ENCODE measurements at places on chromosomes 5 and 9.
A peak's percentile ranks its signal among the peaks of the same experiment; 100 is the strongest.

DNA sequence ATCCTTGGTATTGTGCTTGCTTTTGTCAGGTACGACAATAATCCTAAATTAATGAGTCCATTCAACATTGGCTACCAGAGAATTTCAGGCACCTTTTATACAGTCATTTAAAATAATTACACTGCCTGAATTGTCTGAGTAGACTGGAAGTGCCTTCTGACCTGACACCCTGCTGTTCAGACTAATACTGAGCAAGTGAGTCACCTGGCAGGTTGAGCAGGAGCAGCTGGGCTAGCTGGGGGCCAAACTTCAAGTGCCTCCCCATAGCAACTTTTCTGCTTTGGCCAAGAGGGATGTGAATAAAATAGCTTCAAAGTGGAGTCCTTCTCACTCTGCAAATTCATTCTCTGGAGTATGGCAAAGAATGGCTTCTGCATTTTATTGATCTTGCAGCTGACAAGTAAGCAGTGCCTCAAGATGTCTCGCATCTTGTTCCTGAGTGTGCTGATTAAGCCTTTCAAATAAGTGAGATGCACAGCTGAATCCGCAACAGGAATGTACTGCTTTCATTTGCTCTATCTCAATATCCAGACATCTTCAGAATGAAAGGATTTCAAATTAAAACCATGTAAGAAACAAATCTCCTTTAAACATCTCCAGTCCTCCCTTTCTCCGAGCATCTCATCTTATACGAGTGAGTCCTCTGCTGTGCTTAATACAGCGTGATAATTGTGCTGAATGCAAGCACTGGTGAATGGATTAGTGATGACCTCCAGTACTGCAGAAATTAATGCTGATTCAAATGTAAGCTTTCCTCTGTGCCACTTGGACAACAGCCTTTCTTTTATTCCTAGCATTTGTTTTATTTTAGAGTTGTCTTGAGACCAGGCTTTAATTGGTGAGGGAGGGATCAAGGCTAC lies 271.2 kb downstream of the EDIL3 start:
- DNase-seq, result no peak

GRCh38 chr9:16337322-16338029 lies 533.0 kb downstream of the BNC2 start:
- no peak for DNase-seq

GRCh38 chr5:128490761-128491160 lies 47.3 kb downstream of the FBN2 start:
- DNase-seq, result no peak

- DNase-seq, result no peak
These were observed 121.4 kb downstream of the NFIB start for GRCh38 chr9:14192556-14192955.

DNA sequence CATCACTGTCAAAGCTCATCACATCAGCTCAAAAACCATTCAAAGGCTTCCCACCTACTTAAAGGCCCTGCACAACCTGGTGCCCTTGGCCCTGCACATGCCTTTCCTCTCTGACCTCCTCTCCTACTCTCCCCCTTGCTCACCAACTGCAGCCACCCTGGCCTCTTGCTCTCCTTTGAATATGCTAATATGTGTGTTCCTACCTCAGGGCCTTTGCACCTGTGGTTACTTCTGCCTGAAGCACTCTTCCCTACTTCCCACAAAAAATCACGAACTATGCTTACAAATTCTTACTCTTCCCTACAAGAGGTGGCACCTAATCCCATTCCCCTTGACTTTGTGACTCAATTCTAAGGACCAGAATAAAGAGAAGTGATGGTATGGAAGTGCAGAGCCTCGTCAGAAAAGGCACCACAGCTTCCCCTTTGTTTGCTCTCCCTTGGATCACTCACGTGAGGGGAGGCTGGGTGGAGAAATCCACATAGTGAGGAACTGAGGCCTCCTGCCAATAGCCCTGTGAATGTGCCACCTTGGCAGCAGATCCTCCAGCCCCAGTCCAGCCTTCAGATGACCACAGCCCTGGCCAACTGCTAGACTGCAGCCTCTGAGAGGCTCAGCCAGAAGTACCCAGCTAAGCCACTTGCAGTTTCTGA lies 3.2 kb upstream of the TMEM171 start:
- no peak for DNase-seq

DNA sequence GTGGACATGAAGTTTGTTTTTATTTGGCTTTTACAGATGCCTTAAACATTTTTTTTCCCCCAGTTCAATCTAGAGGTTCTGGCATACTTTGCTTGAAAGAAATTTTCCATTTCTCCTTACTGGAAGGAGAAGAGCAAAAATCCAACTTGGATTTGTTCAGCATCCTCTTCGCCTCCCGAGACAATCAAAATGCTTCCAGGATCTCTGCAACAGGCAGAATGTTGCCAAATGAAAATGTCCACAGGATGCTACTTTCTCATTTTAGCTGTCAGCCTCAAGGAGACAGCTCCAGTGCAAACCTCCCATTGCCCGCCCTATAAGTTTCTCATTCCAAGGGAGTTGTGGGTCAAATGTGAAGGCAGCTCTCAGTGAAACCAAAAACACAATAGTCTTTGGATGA lies 1972.1 kb downstream of the MAT2B start:
- DNase-seq, result no peak

GRCh38 chr9:134379831-134380365 lies 53.6 kb downstream of the RXRA start:
- no peak for DNase-seq

DNA sequence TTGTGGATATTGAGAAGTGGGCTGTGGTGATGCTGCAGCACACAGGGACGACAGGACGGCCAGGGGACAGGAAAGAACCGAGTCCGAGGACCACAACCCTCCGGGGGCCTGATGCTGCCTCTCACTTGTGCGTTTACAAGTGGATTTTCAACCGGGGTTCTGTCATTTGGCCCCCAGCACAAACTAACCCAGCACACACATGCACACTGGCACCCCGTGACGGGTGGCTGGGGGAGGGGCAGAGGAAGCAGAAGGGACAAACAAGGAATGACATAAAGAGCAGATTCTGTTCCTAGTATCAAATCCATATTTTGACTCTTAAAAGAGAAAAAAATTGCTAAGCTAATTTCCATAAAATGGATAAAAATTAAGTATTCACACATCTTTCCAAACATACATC lies 18.3 kb upstream of the ZFYVE16 start:
- no peak for DNase-seq

DNA sequence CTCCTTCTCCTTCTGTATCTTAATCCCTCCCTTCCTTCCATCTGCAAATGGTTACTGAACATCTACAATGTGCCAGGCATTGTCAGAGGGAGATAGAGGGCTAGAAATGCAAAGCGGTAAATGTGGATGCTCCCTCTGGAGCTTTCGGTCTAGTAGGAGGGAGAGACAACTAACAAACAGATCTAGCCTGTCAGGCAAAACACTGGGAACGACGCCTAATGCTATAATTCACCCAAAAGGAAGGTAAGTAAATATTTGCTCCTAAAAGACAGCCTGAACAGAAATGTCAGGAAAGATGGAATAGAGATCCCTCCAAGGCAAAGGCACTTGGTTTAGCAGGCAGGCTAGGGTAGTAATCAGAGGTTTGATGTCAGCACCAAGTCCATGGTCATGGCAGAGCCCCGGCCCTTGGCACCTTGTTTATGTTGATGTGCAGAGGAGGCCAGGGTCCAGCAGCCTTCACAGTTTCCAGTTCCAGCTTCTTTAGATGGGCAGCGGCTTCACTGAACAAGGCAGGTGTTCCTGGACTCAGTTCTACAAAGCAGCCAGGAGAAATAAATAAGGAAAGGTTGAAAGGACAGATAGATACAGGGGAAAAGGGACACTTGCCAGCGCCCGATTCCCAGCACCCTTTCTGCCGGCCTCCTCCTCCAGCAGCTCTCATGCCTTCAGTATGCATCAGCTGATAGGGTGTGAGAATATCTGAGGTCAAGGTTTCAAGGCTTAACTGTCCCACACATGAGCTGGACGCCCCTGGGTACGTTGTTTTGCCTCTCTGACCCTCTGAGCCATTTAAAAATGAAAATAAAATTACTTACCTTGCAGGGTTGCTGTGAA lies 46.5 kb upstream of the FRRS1L start:
- DNase-seq, result no peak

DNA sequence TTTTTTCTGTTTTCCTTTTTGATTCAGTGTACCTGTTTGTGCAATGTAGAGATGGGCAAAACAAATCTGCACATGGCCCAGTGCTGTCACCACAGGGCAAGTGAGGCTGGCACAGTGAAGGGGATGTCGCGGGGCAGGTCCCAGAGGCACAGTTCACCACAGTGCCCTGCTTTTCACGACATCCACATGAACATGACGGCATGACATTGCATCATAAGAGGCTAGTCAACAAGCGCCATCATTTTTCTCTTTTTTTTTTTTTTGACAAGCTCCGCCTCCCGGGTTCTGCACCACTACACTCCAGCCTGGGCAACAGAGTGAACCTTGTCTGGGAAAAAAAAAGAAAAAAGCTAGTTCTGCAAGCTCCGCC lies 42.9 kb upstream of the VDAC1 start:
- DNase-seq, result no peak

- no peak for DNase-seq
These were observed 10.1 kb upstream of the ZNF484 start for GRCh38 chr9:92887880-92888338.

DNA sequence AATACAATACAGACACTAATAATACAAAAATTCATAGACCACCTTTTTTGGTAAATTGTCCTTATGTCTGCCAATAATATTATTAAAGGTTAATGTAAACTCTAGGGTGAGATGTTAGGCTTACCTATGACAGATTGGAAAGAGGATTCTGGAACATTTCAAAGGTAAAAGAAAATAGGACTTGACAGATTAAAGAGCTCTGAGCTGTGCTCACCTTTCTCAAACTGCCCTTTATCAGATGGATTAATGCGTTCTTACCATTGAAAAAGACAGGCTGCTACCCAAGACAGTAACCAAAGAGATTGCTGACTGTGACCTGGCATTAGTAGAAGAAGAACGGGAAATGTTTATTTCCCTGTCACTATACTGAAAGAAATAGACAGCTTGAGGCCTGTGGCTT lies 156.1 kb upstream of the MRPS30 start:
- no peak for DNase-seq

DNA sequence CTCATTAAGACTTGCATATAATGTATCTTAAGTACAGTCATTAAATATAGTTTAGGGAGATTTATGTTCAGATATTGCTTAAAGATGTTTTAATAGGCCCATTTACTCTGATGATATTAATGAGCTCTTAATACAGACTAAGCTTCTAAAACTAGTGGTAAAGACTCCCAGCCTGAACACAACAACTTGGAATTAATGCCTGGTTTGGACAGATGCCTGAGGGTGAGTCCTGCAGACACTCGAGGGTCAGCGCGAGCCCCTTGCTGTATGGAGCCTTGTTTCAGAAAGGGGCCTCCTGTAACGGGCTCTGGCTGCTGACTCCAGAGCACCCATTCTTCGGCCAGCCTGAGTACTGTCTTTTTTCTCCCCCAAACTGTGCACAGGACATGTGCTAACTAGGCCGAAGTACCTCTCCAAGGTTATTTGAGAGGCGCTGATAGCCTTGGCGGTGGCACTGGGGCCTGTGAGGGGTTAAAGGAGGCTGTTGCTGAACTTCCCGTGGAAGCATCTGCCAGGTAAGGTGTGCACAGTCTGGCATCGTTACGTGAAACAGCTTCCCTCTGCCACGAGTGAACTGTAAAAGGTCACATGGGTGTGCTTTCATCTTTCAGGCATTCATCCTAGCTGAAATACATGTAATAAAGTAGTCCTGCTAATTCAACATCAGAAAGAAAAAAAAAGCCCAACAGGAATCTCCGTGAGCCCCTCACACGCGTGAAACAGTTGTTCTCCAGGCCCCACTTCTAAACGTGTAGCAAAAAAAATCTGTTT lies 113.4 kb downstream of the MVB12B start:
- DNase-seq, result no peak

DNA sequence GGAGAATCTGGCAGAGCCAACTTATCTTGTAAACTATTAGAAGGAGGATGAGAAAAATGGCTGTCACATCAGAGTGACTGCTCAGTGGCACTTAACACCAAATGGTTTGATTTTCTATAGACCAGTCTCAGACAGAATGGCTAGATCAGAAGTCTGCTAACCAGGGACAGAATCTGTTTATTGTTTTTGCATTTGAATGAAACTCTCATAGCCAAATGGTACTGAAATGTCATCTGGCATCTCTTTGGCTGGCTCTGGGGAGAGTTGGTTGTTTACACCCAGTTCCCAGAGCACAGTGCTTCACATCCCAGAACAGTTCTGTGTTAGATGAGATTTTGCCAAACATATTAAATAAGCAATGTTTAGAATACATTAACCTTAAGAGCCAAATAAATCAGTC lies 106.6 kb upstream of the HMHB1 start:
- DNase-seq, result no peak

GRCh38 chr5:178940569-178941360 lies at the start of gene ZNF454:
Gene ZNF454 (plus strand): TSS chr5:178941198. CDS start chr5:178942792, 1,594 bp downstream.
- no peak for DNase-seq

- DNase-seq, result no peak
These were observed 90.6 kb downstream of the LMX1B start for GRCh38 chr9:126704157-126704891.

GRCh38 chr5:150266871-150267291 lies 22.7 kb downstream of the CAMK2A start:
- DNase-seq, result no peak

- peak; percentile 52 for DNase-seq
These were observed 79.0 kb downstream of the GLDC start for GRCh38 chr9:6566409-6567139.

GRCh38 chr5:43242196-43242595 lies 50.2 kb downstream of the NIM1K start:
- DNase-seq, result no peak

DNA sequence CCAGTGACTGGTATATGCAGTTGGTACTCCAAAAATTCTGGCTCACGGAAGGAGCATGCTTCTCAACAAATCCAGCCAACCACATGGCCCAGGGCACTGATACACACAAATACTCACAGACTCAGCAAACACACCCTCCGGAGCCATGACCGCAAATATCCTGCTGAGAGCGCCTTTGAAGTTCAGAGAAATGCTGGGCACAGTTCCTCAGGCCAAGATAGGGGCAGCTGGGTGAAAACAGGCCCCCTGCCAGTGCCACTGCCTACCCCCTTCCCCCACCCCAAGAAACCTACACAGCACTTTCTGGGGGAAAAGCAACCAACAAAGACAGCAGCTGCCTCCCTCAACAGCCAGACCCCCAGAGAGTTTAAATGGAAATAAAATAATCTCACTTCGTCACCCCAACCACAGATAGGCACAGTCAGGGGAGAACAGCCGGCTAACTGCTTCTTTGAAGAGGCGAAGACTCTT lies 120.0 kb downstream of the C5orf15 start:
- no peak for DNase-seq

GRCh38 chr5:1834022-1834551 lies 32.9 kb downstream of the NDUFS6 start:
- no peak for DNase-seq

DNA sequence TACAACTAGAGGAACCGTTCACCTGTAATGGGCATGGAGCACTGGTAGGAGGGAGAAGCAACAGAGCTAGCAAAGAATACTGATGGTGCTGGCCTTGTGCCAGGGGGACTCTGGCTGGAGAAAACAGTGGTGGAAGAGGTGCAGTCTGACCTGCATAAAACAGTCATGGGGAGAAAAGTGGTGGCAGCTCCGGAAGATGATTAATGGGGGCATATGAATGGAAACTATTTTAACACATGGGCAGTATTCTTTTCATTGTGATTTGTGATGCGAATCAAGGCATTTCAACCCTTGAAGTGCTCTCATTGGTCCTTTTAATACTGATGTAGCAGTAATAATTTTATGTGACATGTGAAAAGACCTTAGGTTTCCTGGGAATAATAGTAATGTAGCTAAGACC lies 219.6 kb downstream of the ADAMTS6 start:
- DNase-seq, result no peak

- DNase-seq, result no peak
These were observed 193.5 kb upstream of the RFX3 start for GRCh38 chr9:3719286-3719685.

GRCh38 chr9:103789686-103790085 lies 304.4 kb upstream of the SMC2 start:
- DNase-seq, result no peak
